ENCODE measurements at places on chromosomes 2 and 18.
A peak's percentile ranks its signal among the peaks of the same experiment; 100 is the strongest.

DNA sequence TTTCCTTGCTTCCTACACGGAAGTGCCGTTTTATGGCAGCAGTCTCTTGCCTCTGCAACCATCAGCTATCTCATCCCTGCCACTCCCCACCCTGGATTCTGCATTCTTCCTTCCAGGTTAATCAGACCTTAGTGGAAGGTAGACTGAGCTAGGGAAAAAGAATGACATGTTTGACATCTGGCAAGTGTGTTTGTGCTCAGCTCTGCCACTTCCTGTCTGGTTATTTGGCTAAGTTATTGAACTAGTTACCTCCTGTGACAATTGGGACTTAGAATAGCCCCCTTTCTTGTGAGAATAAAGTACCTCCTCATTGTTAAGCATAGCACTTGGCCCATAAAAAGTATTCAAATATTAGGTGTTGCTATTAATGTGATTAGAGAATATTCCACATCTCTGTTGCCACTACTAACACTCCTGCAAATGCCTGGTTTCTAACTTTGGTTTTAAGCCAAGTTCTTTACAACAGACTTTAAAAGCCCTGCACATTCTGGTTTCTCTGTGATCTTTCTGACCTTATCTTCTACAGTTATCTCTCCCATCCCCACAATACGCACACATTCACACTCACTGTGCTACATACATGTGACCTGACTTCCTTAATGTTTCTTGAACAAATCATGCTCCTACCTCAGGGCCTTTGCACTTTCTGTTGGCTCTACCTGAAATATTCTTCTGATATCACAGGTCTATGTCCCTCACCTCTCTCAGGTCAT is 10.8 kb upstream of the MAPRE2 start:
- DNase-seq: no peak

GRCh38 chr18:76467371-76468190 is 27.5 kb downstream of the ZNF516 start:
- no peak for DNase-seq

- DNase-seq: no peak
These were observed 1303.1 kb upstream of the DDX18 start for GRCh38 chr2:116511426-116511825.

- DNase-seq: no peak
These were observed 14.6 kb upstream of the HNRNPLL start for GRCh38 chr2:38617301-38617700.

DNA sequence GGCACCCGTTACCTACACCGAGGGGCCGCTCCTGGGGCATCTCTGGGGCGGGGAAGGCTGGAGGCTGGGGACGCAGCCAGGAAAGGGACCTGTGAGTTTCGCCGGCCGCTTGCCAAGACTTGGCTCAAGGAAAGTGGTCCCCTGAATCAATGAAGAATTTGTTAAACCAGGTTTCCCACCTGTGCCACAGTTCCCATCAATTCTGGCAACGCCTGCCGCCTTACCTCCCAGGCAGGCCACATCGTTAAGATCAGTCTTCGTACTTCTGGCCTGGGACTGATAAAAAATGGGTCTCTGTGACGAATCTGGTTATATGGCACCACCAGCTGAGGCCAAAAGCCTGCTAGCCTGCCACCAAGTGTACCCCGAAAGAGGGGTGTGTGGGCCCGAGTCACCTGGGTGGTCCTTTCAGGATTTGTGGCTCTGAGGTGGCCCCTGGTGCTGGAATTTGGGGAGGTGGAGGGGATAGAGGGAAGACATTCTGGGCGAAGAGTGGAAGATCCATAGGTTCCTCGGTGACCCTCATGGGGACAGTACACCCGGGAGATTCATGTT is 789 bp upstream of the TGFA start:
- no peak for DNase-seq

DNA sequence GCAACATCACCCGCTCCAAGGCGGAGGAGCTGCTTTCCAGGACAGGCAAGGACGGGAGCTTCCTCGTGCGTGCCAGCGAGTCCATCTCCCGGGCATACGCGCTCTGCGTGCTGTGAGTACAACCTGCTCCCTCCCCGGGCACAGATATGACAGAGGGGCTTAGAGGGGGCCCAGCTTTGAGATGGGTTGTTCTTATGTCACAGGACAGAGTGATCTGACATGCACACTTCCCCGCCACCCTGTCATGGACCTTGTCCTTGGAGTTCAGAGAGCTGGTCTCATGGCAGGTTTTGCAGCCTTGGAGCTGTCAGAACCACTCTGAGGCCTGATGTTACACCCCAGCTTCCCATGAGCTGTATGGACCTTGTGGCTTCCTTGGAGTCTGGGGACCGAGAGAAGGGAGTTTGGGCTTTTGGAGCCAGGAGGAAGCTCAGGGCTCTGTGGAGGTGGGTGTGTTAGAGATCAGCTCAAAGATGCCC is 398 bp downstream of the INPP5D start:
- DNase-seq: no peak

DNA sequence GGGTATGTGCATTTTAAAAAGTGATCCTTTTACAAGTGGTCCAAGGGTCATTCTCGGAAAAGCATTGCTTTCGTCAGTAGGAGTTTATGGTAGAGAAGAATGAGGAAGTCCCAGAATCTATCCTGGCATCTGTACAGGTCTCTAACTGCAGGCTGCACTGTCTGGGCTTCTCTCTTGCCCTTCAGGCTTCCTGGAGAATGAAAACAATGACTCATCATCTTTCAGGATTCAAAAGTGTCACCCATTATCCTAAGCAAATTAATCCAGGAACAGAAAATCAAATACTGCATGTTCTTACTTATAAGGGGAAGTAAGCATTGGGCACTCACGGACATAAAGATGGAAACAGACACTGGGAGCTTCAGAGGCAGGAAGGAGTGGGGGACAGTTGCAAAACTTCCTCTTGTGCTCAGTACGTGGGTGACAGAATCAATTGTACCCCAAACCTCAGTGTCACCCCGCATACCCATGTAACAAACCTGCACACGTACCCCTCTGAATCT is 60.2 kb upstream of the TXNDC2 start:
- DNase-seq: no peak

GRCh38 chr2:98935777-98936352 is at the start of gene CRACDL:
TSS of gene CRACDL (minus strand) at chr2:98936225. CDS start at chr2:98846800, 89,425 bp downstream.
- no peak for DNase-seq

DNA sequence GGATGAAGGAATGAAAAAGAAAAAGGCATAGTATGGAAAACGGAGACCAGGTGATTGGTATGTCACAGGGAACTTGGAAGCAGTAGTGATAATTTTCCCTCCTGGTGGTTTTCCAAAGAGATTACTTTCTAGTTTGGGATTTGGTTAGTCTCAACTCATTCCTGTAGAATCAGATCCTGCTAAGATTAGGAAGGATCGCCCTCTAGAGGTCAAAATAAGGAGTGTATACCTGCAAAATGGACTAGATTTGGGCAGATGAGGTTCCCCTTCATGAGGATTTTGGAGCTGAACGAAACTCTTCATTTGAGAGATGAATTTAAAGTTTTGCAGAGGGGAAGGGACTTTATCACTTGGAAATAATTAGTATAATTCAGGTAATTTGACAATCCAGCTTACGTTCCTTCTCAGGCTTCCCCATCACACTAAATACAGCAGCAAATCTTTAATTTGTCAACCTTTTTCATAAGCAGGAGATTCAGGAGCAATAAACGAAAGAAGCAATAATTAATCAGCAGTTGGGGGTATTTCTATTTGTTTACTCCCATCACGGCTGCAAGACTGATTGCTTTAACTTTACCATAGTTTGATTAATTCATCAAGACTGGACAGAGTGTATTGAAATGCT is 65.2 kb downstream of the CCDC195 start:
- DNase-seq: peak; percentile 13

DNA sequence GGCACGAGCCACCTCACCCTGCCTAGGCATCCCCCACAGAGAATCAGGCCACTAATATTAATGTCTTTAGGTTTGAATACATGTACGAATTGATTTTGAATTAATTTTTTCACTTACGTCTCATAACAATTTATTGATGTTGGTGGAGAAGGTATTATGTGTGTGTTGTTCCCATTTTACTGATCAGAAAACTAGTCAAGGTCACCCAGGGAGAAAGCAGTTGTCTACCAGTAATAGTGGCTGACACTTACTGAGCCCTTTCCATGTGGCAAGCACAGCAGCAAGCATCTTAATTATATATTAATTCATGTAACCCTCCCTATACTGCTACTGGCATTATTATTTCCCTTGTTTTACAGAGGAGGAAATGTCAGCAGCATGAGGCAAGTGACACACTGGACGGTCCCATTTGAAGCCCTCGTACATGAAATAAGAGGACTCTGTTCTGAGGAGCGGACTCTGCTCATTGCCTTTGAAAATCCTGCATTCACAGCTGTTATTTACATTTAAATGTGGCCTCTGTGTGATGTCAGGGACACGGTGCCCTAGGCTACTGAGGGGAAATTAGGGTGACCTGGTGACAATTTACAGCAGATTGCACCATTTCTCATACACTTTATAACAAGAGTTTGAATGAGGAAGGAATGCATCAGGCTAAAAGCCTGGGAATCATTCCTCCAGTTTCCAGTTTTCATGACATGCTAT is 30.9 kb upstream of the KCNE4 start:
- DNase-seq: no peak

GRCh38 chr18:57970356-57971095 is 73.5 kb upstream of the NEDD4L start:
- DNase-seq: no peak

GRCh38 chr2:219221957-219222518 is 3.3 kb upstream of the ABCB6 start:
- DNase-seq: no peak

DNA sequence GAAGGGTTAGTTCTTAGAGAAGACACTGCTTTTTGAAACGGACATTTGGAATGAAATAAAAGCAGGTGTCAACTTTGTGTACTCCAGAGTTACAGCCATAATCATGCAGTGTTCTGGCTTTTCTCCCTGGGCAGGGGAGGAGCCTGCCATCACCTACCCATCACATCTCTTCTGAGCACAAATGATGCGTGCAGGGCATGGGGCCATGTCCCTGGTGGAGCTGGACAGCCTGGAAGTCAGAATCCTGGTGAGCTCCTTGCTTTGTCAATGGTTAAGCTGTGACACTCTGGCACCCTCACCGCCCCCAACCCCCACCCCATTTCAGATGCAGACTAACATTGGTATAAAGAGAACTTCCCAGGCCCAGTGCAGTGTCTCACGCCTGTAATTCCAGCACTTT is 53.1 kb downstream of the PDCL3 start:
- no peak for DNase-seq

- no peak for DNase-seq
These were observed 7.2 kb downstream of the BMP10 start for GRCh38 chr2:68863996-68864395.

- DNase-seq: no peak
These were observed 273 bp upstream of the NXPH2 start for GRCh38 chr2:138780446-138780880.

DNA sequence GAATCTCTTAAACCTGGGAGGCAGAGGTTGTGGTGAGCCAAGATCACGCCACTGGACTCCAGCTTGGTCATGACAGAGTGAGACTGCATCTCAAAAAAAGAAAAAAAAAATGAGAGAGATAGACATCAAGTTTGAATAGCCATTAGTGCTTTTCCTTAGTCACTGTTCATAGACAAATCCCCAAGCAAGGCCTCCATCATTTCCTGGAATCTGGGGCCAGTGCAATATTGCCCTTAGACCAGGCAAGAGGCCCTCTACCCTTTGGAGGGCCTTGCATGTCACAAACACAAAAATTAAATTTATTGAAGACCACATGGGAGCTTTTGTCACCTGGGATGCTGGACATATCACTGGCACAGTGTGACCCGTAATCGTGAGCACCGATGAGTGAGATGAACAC is 141.5 kb downstream of the B3GNT2 start:
- no peak for DNase-seq

- peak; percentile 47 for DNase-seq
These were observed 289.2 kb downstream of the TNS1 start for GRCh38 chr2:217713395-217714286.

- no peak for DNase-seq
These were observed 71.0 kb upstream of the CYP1B1 start for GRCh38 chr2:38146907-38147307.

DNA sequence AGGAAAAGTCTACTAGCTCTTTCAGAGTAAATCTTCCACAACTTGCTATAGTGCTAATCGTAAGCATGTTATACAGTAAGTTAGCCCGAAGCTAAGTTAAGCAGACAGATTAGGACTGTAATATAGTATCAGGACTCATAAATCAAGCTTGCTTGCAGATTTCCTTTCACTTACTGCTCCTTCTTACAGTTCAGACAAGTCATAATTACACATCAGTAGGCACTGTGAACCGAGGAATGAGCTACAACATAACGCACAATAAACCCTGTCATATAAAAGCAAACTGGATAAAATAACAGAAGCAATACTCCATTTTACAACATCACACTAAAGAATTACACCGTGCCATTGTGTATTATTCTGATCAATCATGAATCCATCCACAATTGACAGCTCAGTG is 832.6 kb upstream of the ZEB2 start:
- no peak for DNase-seq

GRCh38 chr2:39119732-39120520 is 925 bp downstream of the SOS1 start:
- peak; percentile 21 for DNase-seq

DNA sequence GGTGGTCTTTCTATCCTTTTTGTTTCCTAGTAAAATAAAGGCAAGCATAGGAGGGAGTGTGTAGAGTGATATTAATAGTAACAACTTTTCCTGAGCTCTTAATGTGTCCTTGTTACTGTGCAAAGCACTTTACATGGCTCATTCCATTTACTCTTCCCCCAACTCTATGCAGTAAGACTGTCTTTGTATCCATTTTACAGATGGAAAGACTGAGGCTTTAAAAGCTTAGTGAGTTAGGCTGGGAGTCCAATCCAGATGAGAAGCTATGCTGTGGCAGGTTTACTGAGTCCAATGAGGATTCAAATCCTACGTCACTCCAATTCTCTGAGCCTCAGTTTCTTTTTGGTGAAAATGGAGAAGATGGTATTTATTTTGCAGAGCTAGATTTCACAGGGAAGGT is 77.4 kb downstream of the NRP2 start:
- DNase-seq: no peak

DNA sequence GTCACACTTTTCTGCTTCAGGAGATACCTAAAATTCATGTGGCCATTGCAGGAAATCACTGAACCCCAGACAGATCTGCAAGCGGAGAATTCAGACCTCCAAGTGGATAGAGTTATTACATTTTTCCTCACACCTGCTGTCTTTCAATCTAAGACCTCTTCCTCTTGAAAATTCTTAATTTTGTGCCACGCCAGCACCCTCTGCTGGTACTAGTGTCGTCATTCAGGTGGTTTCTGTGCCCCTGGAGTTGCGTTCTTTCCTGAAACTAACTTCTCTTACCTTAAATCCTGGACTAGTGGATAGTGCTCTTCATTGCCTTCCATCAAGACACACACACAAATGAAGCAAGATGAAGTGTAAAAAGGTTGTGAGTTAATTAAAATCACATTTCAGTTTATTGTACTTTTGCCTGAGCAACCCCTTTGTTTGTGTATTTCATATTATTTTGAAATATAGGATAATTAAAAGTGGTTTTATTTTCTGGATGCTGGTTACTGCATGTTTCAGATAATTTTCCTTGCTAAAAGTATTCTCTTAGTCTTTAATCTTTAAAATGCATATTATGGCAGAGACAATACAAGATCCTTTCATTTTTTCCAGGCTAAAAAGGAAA is 1.6 kb upstream of the DNER start:
- no peak for DNase-seq
